Upper lobe of left lung (tissue), 6 donors: ENCODE measurements at places on chromosomes 16 and 17.

DNA sequence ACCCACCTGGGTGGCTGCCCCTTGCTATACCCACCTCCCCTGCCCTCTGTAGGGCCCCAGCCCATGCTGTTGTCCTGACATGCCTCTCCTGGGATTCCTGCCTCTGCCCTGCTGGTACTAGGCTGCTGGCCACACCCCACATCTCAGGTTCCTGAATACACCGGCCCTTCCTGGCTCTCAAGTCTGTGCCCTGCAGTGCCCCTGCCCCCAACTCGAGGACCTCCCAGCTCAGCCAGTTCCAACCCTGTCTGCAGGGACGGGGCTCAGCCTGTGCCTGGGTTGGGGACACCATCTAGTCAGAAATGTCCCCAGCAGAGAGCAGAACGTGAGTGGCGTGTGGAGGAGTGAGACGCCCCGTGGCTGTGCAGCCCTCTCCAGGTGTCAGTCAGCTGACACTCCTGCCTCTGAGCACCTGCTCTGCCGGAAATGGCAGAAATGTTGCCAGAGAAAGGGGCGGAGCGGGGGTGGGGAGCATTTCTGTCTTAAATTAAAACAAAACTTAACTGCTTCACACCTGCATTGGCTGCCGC, 28.7 kb downstream of the ACSF3 start:
- H3K27me3 ChIP-seq: no peaks in the 10 kb centered on the region
- H3K36me3 ChIP-seq: peaks cover 5% of the 10 kb centered on the region
- H3K4me3 ChIP-seq: no peak overlapping the region
- no peaks in the 10 kb centered on the region for H3K4me1 ChIP-seq
- peak; percentile 83 for DNase-seq

DNA sequence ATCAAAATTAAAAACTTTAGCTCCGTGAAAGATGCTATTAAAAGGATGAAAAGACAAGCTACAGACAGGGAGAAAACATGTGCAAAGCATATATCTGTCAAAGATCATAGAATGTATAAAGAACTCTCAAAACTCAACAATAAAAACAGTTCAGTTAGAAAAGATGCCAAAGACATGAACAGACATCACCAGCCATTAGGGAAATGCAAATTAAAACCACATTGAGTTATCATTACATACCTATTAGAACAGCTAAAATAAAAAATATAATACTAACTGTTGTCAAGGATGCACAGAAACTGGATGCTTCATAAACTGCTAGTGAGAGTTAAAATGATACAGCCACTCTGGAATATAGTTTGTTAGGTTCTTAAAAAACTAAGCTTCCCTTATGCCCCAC, 58.8 kb downstream of the NFATC3 start:
- H3K27ac ChIP-seq: no peak overlapping the region
- no peak for DNase-seq
- H3K4me1 ChIP-seq: no peaks in the 10 kb centered on the region

- no peaks in the 10 kb centered on the region for H3K4me1 ChIP-seq
- no peaks in the 10 kb centered on the region for H3K36me3 ChIP-seq
- H3K27ac ChIP-seq: no peak overlapping the region
- H3K27me3 ChIP-seq: no peaks in the 10 kb centered on the region
- H3K4me3 ChIP-seq: no peak overlapping the region
Measured at GRCh38 chr16:78832100-78832499, 732.6 kb downstream of the WWOX start.

DNA sequence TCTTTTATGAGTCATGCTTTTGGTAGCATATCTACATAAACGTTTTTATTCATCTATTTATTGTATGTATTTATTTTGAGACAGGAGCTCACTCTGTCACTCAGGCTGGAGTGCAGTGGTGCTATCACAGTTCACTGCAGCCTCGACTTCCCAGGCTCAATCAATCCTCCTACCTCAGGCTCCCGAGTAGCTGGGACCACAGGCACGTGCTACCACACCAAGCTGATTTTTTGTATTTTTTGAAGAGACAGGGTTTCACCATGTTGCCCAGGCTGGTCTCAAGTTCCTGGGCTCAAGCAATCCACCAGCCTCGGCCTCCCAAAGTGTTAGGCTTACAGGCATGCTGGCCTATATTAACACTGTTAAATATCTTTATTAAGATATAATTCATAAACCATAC, 20.4 kb upstream of the IL4R start:
- no peak for DNase-seq
- no peaks in the 10 kb centered on the region for H3K4me1 ChIP-seq
- no peaks in the 10 kb centered on the region for H3K36me3 ChIP-seq
- H3K4me3 ChIP-seq: no peak overlapping the region
- no peaks in the 10 kb centered on the region for H3K27me3 ChIP-seq

- H3K27ac ChIP-seq: no peak overlapping the region
- no peaks in the 10 kb centered on the region for H3K27me3 ChIP-seq
- peaks cover 42% of the 10 kb centered on the region for H3K4me1 ChIP-seq
- no peaks in the 10 kb centered on the region for H3K36me3 ChIP-seq
Measured at GRCh38 chr16:17379121-17379571, 91.6 kb downstream of the XYLT1 start.
